Effector memory CD8-positive, alpha-beta T cell (primary cell): ENCODE measurements at places on chromosomes 16 and 17.

DNA sequence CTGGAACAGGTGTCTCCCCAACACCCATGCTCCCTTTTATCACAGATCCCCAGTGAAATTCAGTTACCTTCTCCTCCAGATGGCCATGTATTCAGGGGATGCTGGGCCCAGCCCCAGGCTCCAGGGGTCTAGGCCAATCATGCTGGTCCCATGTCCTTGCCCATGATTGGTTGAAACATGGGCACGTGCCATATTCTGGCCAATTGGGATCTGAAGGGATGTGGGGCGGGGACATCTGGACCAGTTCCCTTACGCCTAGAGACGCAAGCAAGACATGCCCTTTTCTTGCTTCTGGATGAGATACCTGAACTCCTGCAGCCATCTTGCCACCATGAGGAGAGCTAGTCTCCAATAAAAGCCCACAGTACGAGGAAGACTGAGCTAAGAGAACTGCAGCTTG, 31.0 kb upstream of the ST6GALNAC1 start:
- DNase-seq: no peak

DNA sequence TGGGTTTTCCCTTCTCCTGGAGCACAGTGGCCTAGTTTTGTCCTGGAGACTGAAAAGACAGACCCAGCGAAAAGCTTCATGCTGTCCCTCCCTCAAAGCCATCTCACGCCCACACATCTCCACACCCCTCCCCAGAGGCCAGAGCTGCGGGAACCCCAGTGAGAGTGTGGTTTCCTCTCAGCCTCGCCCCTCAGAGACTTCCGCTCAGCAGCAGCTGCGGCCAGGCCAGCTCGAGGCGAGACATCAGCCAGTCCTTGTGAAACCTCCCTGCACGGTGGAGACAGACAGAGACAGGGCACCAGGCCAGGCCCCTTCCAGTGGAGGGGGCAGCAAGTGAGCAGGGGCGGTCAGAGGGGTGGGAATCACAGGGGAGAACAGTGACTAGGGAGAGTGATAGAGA, 77.0 kb upstream of the TNRC6C start:
- peak; percentile 83 for DNase-seq

- DNase-seq: no peak
These were observed 3.9 kb downstream of the TIMM22 start for GRCh38 chr17:1000597-1001461.

- DNase-seq: no peak
These were observed 27.0 kb downstream of the RTN4RL1 start for GRCh38 chr17:1997927-1998742.

DNA sequence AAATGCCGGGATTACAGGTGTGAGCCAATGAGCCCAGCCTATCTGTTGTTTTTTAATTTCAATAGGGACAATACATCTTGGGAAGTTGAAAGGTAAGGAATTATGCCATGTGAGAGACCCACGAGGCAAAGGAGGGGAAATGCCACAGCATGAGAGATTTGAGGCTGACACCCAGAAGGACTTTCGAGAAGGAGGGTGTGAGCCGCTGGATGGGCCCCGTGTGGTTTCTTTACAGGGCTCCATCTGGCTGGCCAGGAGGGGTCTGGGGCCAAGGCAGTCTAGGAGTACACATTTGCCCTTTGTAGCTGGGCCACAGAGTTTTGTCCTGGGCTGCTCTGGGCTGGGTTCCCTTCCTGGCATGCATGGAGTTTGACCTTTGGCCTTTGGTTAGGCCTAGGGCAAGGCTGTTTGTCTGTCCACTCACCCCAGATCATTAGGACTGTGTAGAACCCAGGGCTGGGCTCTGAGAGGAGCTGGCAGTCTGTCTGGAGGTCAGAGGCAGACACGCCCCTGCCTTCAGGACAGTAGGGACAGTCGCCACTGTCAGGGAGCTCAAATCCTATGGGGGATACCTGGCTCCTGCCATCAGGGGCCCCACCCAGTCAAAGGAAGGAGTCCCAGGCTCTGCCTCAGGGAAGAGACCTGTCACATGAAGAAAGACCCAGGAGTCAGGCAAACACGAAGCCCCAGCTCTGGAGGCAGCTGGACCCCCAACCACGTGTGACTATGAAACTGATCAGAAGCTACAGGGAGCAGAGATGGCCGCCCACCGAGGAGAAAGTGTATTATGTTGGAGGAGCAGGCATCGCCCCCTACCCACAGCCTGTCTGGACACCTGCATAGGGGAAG, 24.2 kb upstream of the NXPH3 start:
- DNase-seq: no peak

GRCh38 chr17:35546487-35546886, 9.0 kb upstream of the SLFN12L start:
- DNase-seq: no peak

- no peak for DNase-seq
These were observed 20.9 kb upstream of the STH start for GRCh38 chr17:45977976-45978626.

DNA sequence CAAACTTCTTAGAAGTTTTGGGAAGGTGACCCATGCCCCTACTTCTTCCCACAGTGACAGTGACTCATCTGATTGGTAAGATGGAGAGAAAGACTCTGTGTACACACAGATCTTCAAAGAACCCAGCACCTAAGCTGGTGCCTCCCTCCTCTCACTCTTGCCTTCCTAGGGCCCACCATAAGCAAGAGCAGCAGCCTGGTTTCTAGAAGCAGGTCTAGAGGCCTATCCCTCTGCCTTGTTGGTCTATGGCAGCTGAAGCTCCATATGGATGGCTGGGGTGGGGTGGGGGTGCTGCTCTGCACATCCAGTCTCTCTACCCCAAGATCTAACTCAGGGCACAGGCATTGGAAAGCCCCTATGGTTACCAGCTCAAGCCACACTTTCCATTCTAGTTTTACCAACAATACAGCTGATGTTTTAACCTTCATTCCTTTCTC, 47.5 kb downstream of the STAT3 start:
- DNase-seq: no peak

DNA sequence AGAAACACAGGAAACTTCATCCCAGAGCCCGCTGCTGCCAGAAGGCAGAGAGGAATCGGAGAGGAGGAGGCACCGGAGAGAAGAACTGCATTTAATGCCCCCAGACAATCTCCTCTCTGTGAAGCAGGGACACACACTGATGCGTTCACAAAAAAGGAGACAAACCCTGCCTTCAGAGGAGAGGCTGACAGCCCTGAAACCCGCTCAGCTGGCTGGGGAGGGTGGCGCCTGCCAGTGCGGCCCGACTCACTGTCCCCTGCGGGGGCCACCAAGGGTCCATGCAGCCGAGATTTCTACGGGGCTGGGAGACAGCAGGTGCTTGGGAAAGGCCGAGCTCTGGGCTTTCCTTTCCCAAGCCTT, 21.9 kb upstream of the CACNG1 start:
- no peak for DNase-seq

DNA sequence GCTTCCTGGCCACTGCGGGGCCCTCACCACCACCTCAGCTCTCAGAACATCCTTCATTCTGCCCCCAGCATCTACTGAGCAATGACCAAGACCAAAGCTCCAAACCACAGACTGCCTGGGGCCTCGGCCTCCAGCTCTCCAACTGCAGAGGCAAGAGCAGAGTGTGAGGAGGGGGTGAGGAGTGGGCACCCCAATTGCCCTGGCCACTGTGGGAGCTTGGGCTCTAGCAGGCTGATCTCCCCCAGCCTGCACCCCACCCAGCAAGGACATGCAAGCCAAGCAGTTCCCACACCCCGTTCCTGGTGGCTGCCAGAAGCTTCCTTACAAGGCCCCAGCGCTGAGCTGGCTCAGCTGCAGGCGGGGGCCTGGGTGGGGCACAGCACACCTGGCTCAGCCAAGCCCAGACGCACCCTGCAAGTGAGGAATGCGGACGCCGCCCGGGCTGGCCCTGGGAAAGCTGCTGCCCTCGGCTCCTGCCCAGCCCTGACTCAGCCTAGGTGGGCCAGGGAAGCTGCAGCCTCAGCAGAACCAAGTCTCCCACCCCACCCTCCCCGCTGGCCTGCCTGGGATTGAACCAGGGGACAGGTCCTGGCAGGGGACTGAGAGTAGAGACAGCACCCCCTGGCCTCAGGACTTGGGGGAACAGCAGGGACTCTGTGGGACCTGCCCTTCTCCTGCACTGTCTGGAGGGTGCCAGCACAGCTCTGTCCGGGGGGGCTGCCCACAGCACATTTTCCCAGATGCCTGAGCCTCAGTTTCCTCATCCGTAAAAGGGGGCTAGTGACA, 29.7 kb upstream of the KRT17 start:
- no peak for DNase-seq

- no peak for DNase-seq
These were observed 166.4 kb downstream of the CCDC182 start for GRCh38 chr17:57578608-57579225.

GRCh38 chr17:57279432-57279831, 23.1 kb downstream of the MSI2 start:
- DNase-seq: no peak

- no peak for DNase-seq
These were observed 16.9 kb upstream of the MRPS23 start for GRCh38 chr17:57866723-57867122.

- no peak for DNase-seq
These were observed 30.1 kb downstream of the VPS35 start for GRCh38 chr16:46658925-46659324.

DNA sequence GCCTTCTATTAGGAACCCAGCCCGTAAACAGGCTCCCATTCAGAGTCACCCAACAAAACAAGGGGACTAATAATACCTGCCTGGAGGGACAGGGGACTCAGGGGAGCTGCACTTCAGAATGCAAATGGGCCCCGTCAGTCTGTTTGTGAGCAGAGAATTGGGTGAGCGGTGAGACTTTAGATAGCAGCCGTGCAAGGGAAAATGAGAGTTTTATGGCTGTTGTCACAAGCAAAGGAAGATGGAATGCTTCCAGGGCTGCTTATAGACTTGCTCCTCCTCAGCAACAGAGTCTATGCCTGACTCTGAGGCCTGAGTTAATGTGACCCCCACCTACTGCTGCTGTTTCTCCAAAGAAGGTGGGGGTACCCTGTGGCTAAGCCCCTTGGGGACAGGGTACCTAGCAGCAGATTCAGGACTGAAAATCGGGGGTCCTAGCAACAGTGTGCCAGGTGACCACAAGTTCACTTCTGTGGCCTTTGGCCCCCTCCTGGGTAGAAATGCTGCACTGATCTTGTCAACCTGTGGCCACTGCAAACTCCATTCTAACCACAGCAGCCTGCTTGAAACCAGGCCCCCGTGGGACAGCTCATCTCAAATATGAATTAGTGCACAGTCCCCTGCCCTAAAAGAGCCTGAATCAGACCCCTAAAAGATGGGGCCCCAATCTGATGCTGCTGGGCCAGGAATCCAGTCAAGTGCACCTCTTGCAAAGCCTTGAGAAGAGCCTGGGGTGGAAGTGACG, 126.4 kb downstream of the C16orf78 start:
- DNase-seq: no peak

- no peak for DNase-seq
These were observed 33.8 kb downstream of the PIPOX start for GRCh38 chr17:29076722-29077121.

- no peak for DNase-seq
These were observed 35.2 kb downstream of the GJC1 start for GRCh38 chr17:44794851-44795413.

DNA sequence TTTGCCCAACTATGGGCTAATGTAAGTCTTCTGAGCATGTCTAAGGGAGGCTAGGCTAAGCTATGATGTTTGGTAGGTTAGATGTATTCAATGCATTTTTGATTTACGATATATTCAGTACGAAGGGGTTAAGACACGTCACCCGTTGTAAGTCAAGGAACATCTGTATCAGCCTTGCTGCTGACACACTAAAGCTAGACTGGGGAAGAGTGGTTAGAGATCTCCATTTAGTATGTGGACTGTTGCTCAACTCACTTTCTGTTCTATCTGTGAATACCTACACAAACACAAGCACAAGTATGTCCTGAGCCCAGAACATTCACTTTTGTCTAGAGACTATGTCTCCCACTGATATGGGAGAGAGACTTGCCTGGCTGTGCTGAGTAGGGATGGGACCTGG, 71.5 kb downstream of the VMP1 start:
- DNase-seq: no peak
